NCI-H345 (cell line): ENCODE measurements at places on chromosomes 2 and 18.

GRCh38 chr2:55839182-55839819 is 84.3 kb downstream of the EFEMP1 start:
- peak; percentile 96 for DNase-seq

- DNase-seq = no peak
Observed at GRCh38 chr18:78586586-78586985, 393.0 kb upstream of the SALL3 start.

DNA sequence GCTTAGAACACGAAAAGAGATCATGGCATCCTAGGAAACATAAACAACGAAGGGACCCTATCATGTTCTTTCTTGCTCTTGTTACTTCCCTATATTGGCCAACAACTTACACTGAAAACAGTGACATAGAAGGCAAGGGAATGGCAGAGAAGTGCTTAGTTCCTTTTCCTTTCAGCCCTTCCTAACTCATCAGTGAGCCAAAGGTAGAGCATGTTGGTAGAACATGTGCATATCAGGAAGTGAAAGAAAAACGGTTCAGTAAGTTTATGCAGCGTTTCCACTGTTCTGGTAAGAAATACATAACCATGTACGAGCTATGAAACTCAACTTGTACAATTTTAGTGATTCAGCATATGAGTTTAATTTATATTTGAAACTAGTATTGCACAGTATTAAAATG is 21.7 kb downstream of the AKAIN1 start:
- DNase-seq = no peak

- no peak for DNase-seq
Observed at GRCh38 chr2:8984157-8984556, 19.3 kb downstream of the MBOAT2 start.

DNA sequence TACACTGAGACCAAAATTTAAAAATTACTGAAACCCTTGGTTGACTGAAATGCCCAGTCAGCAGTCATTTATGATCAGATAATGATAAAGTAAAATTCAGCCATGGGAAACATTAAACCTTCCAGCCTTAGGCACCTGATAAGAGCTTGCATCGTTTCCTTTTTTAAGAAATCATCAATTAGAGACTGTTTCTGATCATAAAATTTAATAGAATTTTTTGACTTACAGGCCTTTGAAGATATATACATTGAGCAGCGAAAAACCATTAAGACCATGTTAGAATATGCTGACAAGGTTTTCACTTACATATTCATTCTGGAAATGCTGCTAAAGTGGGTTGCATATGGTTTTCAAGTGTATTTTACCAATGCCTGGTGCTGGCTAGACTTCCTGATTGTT is 99.6 kb upstream of the CSRNP3 start:
- no peak for DNase-seq

- peak; percentile 90 for DNase-seq
Observed at GRCh38 chr2:236168110-236169080, at the start of gene GBX2. Gene GBX2 (minus strand): TSS chr2:236168386. CDS start chr2:236167971, 415 bp downstream.
